ENCODE measurements at places on chromosomes 7 and 10. TPM values are rescaled to one million over a fixed set of nuclear protein-coding genes. Genes with fewer than 3 reads are reported as not detected.

The TUBAL3 gene
- not detected for total RNA-seq

The NXPH1 gene
- not detected for total RNA-seq

The ZNF804B gene
- total RNA-seq: not detected

The PIP gene
- total RNA-seq: not detected

The BTBD16 gene
- total RNA-seq: 0.40 TPM

Measured in aortic smooth muscle cell (primary cell).